ENCODE measurements at places on chromosomes 12 and 14. TPM values are rescaled to one million over a fixed set of nuclear protein-coding genes. Genes with fewer than 3 reads are reported as not detected.
A peak's percentile ranks its signal among the peaks of the same experiment; 100 is the strongest.

DNA sequence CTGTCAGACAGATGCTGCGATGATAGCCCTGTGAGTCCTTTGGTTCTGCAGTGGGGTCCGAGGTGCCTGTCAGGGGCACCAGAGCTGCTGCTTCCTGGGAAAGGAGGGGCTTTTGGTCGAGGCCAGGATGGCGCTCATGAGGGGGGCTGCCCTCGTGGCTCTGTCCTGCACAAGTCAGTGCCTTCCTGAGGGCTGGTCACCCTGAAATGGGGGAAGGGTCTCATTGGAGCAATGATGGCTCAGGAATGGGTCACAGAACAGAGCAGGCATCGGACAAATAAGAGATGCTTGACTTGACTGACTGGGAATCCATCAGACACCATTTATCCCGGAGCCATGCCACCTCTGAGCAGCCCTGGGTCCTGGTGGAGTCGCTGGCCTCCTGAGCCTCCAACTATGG lies 121.9 kb downstream of the ADGRD1 start:
- DNase-seq, result no peak

DNA sequence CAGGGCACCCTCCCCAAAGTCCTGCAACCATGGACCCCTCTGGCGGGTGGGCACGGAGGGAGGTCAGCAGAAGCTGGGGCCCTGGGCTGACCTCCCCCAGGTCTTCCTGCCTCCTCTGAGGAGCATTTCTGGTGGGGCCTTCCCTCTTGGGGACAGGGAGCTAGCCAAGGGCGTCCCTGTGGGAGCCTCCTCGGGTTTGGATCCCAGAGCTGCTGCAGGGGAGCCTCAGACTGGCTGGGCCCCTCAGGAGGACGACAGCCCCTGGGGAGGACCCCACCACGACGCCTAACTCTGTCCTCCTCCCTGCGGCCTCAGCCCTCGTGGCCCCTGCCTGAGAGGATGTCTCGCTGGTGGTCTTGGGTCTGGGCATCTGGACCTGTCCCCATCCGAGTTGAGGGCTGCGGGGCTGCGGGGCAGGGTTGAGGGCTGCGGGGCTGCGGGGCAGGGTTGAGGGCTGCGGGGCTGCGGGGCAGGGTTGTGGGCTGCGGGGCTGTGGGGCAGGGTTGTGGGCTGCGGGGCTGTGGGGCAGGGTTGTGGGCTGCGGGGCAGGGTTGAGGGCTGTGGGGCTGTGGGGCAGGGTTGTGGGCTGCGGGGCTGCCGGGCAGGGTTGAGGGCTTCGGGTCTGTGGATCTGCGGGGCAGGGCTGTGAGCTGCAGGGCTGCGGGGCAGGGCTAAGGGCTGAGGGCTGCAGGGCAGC lies 37.4 kb downstream of the FBRSL1 start:
- no peak for DNase-seq

DNA sequence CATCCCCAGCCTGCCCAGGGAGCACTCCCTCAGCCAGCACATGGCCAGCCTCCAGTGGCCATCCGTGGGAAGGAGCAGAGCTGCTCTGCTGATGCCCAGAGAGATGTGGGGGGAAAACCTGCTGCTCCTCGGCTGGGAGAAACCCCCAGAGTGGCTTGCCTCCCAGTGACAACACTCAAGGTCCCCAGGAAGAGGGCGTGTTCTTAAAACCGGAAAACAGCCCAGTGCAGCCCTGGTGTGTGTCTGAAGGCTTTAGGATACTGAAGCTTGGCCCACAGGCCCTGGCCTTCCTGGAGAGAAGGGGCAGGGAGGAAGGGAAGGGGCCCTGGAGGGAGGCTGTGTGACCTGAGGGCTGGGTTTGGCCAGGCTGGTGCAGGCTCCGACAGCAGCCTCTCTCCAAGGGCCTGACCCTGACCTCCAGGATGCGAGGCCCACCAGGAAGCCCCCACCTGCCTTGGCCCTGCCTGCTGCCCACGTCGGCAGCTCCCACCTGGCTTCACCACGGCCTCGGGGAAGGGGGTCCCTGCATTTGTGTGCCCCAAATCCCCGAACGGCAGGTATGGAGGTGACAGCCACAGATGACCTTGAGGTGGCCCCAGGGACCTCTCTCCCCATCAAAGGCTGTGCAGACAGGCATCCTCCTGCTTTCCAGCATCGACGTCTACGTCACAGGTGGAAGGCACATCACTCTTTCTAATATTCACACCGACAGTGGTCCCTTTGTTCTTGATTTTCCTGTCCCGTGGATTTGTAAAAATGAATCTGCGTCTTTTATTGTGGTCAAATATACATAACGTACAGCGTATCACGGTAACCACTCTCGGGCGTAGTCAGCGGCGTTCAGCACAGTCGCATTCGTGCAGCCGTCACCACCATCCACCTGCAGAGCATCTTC lies 190.0 kb upstream of the C14orf180 start:
- DNase-seq, result peak; percentile 84

Gene ACSM4
- polyA plus RNA-seq, result not detected

Gene SYNDIG1L
- not detected for polyA plus RNA-seq

Gene KITLG
- not detected for polyA plus RNA-seq

Gene KCNJ8
- not detected for polyA plus RNA-seq

Gene CRACR2A
- 8.2 TPM for polyA plus RNA-seq

Gene KRT2
- polyA plus RNA-seq, result 4.7 TPM

Gene PLD4
- polyA plus RNA-seq, result 0.35 TPM

Measured in naive thymus-derived CD4-positive, alpha-beta T cell (primary cell).